Skin of body (tissue), 3 donors: ENCODE measurements at places on chromosomes 4 and X.

DNA sequence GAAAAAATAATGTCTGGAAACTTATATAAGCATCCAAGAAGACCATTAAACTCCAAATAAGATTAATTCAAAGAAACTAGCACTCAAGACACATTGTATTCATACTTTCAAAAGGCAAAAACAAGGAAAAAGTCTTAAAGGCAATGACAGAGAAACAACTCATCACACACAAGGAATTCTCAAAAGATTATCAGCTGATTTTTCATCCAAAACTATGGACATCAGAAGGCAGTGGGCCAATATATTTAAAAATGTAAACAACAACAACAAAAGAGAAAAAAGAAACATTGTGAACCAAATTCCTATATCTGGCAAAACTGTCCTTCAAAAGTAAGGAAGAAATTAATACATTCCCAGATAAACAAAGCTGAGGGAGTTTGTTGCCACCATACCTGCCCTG, 711.4 kb upstream of the GALNTL6 start:
- DNase-seq = no peak

DNA sequence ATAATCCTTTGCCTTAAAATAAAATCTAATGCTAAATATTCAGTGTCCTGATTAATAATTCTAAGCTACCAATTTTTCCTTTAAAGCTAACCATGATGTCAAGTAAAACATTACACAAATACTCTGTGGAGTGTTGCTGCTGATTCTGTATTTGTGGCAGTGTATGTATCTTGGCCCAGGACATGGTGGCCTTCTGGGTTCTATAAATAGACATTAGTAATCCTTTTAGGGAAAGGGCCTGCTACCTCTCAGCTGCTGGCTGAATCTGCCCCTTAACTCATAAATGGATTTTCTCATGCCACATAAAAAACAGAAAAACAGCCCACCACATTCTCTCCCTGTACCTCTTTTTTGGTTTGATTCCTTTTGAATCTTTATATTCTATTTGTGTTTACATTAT, 1.2 kb upstream of the XK start:
- no peak for DNase-seq

DNA sequence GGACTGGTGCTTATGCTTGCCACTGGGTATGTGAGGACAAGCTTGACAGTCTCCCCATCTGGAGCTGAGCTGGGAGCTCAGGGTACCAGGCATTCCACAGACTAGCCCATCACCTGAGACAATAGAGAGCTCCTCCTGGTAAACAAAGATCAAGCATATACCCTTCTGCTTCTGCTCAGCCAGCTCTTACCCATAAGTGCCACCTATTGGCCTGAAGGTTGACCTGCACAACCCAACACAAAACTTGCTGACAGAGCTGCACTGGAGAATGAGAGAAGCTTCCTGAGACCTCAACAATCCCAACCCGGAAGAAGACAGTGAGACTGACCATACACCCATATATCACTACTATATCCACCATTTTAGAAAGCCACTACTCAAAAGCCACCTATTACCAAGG, 1049.2 kb upstream of the INTU start:
- no peak for DNase-seq

GRCh38 chrX:2690856-2691542, at the start of gene CD99:
Gene CD99, plus strand, starts transcription at chrX:2691295. Its CDS starts 66 bp downstream, at chrX:2691361.
- no peak for DNase-seq

DNA sequence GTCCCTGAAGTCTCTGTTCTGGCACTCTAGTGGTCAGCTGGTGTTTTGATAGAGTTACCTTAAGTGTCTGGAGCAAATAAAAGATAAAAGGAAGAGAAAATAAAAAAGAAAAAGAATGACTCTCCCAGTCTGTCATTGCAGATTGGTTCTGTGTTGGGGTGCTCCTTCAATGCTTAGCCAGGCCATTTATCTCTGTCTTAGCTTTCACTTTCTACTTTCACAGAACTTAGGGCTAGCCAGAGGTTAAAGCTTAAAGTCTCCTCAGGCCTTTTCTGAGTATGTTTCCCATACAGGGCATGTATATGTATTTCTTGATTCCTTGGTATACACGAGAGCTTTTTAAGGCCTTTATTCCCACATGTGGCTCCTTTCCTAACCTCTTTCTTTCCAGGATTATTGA, 83.1 kb upstream of the TEX13D start:
- no peak for DNase-seq
